Astrocyte (in vitro differentiated cells and primary cell): ENCODE measurements at places on chromosomes 1 and 21. TPM values are rescaled to one million over a fixed set of nuclear protein-coding genes. Genes with fewer than 3 reads are reported as not detected.

Gene LDLRAD2
- total RNA-seq = 0.14 and 0.22 TPM in 2 replicates

Gene VSIG8
- total RNA-seq = not detected in 2 replicates

Gene CRYAA
- total RNA-seq = not detected in 2 replicates

Gene C1QC
- total RNA-seq = not detected in 2 replicates

Gene SLC25A33
- total RNA-seq = 6.2 and 6.7 TPM in 2 replicates

Gene CASQ1
- total RNA-seq = 1.7 and 2.1 TPM in 2 replicates

DNA sequence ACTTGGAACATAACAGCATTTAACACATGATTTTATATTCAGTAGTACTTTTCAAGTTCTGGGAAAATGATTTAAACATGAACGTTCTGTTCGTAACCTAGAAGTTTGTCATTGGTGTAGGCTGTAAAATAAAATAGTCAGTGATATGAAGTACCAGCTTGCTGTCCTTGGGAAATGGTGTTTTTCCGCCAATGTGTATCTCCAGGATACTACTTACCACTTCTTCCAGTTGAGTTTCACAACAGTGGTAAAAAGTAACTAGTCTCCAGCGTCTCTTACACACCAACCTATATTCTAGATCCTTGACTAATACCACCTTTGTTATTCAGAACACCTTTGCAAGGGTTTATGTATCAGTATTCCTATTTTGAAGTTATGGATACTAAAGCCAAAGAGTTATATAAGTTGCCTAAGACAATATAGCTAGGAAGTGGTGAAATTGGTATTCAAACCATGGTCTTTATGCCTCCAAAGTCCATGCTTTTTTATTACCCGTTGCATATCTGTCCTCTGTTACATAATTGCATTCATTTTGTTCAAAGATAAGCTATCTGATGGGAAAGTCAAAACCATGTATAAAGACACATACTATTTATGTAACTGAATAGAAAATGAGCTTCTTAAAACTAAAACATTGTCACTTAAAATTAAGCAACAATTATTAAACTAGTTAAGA, 43.1 kb downstream of the HOOK1 start:
- no peak for DNase-seq

- no peak for DNase-seq
Observed at GRCh38 chr1:211200311-211200710, 58.9 kb upstream of the RCOR3 start.

DNA sequence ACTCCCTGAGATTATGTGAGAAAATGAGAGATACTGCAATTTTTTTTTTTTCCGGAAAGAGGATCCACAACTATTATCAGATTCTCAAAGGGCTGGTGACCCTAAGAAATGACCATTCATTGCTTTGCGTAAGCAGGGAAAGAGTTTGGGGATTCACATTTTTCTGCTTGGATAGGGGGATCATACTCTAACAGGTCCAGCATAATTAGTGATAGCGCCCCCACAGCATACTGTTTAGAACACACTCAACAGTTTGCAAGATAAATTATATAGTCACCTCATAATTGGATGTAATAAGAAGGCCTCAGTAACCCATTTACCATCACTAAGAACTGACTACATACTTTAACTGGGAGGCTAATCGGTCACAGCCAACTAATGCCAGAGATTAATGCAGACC, 1.9 kb downstream of the CCT3 start:
- DNase-seq = no peak

GRCh38 chr21:33980276-33980916, 64.8 kb upstream of the ATP5PO start:
- no peak for DNase-seq

GRCh38 chr1:209409780-209410179, 173.7 kb upstream of the CAMK1G start:
- peak; percentile 93 for DNase-seq

GRCh38 chr1:169779150-169779549, 15.6 kb downstream of the METTL18 start:
- DNase-seq = peak; percentile 52

GRCh38 chr1:200945111-200945510, 50.4 kb downstream of the INAVA start:
- DNase-seq = no peak

GRCh38 chr1:116311756-116312680, 61.0 kb upstream of the ATP1A1 start:
- no peak for DNase-seq

- DNase-seq = peak; percentile 8
Observed at GRCh38 chr1:244992833-244993232, 128.5 kb upstream of the HNRNPU start.

DNA sequence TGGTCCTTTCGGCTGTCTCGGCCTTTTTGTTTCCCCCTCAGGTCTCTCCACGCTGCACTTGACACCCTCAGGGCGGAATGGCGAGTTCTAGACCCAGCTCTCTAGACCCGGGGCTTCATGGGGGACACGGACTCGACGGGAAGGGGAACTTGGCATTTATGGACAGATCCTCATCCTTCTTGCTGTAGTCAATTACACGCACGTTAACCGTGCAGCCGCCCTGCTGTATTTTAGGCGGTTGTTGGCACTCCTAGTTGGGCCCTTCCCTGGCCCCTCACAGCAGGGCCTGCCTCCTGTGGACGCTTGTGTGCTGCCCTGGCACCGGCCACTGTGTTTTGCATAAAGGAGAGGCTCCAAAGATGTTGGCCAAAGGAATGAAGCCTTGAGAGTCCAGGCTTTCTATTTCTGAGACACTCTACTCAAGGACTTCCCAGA, 558 bp upstream of the BTG3 start:
- no peak for DNase-seq

DNA sequence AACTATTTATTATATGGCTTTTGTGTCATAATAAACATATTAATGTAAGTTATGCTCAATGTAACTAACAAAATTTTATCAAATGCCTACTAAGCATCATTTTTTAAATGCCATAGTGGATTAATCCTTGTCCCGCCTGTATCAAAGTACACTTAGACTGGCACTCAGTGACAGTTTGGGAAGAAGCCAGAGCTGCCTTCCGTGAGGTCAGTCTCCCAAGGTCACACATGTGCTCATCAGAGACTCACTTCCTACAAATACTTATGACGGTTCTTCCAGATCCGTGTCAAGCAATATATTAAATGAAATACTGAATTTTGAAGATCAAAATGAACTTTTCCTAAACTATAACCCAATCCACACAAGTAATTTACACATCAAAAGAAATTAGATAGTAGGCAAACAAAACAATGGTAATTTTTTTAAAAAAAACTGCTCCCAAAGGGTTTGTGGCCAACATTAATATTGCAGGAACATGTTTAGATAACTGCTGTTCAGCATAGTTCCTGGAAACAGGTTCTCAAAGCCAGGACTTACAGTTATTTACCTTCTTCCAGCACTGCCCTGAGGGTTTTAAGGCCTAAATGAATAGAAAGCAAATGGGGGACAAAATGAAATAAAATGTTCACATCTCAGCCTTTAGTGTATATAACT, 27.2 kb downstream of the WLS start:
- no peak for DNase-seq

DNA sequence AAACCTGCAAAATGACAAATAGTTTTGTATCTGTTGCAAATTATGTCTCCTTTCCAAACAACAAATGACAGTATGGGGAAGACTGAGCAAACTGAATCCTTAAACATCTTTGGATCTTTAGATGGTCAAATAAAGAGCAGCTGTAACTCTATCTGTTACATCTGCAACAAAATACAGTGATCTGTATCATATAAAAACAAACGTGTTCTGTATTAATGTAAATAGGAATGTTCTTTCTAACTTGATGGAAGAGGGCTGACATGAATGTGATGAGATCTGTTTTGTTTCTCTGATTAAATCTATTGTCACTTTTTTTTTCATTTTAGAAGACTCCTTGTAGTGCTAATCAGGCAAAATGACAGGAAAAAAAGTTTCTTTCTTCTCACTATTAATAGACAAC, 159.5 kb downstream of the GPATCH2 start:
- no peak for DNase-seq

DNA sequence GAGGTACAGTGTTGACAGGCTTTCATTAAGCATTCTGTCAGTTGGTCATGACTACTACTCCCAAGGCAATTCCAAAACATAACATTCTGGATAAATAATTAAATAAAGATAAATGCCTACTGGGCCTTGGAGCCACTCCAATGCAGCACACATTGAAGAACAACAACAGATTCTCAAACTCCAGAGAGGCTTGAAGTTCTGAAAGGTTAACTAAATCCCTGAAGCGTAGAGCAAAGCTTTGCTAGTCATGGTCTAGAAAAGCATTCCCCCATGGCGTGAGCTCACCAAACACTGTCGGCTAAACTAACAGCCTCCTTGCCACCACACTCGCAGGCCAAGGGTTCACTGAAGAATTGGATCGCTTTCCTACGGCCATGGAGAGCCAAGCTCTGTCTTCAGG, 268.0 kb downstream of the ATG4C start:
- no peak for DNase-seq

GRCh38 chr1:221344693-221345092, 397.2 kb downstream of the DUSP10 start:
- peak; percentile 33 for DNase-seq

- DNase-seq = no peak
Observed at GRCh38 chr1:23868557-23869016, 497 bp upstream of the FUCA1 start.

DNA sequence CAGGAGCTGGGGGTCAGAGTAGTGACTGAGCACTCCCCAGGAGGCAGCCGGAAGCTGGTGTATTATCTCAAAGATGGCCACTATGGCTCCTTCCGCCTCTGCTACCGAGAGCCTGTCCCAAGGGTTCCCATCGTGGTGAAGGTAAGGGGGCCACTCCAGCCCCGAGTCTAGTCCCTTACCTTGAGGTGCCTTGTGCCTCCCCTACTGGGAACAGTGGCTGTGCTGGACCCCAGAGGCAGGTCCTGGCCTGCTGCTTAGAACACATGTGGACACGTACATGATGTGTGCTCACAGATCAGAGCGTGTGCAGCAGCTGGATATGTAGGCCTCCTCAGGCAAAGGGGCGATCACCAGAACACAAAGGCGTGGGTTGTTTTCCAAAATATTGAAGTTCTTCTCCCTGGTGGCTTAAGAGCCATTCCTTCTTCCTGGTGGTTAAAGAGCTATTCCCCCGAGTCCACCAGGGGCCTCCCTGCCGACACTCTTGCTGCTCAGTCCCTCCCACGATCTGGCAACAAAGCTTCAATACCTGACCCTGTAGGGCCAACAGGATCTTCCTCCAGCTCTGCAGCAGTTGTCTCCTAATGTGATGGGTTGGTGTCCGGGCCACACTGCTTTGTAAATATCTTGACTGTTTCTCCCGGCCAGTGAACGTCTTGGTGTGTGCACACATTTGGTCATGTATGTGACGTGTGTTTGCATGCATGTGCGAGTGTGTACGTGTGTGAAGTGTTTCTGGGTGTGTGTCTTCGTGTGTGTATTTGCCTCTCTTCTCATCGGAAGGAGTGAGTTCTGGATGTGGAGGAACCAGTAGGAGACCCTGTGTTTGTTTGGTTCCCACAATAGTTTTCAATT, 68.4 kb upstream of the TINAGL1 start:
- DNase-seq = no peak

GRCh38 chr1:210024996-210025395, 87.0 kb downstream of the SYT14 start:
- DNase-seq = no peak

- peak; percentile 86 for DNase-seq
Observed at GRCh38 chr1:28369371-28370238, at the start of gene PHACTR4. TSS of gene PHACTR4 (plus strand) at chr1:28369740. CDS start at chr1:28407448, 37,708 bp downstream.

DNA sequence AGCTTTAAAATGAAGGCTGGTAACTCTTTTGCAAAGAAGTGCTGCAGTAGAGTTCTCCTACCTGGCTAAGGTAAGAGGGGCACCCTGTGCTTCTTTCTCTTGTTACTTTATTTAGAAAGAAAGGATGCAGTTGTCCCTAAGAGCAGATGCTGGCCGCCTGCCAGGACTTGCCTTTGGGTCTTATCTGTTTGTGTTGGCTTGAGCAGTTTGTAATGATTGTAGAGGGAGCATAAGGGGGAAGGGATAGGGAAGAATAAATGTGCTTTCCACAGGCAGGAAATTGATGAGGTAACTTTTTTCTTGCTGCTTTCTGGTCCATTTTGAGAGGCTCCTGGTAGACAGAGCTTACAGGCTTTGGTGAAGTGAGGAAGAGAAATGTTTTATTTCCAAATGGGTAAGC, 229.6 kb downstream of the HHAT start:
- DNase-seq = peak; percentile 45

DNA sequence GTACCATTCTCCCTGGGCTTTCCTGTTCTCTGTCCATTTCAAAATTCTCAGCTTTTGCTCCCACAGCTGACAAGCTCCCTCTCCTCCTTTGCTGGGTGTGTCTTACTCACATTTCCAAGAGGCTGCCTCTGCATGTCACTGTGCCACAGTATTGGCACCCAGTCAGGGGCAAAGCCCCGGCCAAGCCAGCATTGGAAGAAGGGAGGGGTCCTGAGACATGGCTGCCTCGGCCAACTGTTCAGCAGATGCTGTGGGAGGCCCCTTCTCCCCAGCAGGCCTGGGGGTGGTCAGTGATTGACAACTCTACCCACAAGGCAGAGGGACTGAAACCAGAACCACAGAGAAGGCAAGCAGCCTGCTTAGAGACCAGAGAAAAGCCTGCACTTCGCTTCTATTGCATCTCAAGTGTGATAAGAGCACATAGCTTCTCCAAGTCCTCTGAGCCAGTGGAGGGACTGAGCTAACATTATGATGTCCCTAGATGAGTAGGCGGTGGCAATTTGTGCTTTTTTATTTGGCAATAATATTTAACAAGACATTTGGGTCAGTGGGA, 294.1 kb downstream of the SIPA1L2 start:
- DNase-seq = no peak

DNA sequence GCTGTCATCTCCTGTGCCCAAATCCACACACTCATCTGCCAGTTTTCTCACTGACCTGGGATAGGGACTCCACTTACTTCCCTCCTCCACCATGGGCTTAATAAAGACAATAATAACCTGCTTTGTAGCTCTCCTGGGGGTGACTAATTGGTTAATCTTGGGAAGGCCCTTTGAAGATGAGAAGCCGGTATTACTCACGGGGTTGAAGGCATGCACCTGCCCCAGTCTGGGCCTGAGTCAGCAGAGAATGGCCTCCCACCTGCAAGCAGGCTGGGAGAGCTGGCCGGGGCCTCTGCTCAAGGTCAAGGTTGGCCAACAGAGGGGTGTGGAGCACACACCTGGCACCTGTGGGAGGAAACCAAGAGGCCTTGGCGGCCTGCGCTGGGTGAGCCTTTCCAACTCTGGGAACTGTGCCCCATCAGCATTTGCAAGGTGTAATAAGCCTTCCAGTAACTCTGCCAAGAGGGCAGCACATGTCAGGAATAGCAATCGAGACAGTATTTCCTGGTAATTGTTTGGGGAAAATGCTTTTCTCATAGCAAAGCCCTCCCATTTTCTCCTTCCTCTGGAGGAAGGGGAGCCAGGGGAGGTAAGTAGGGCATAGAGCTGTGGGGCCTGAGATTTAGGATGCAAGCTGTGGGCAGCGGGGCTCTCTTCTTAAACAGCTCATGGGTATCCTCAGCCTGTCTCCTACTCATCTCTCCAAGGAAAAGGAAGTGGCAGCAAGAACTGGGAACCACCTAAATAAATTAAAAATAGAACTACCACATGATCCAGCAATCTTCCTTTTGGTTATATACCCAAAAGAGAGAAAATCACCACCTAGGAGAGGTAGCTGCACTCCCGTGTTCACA, 49.0 kb downstream of the TOMM20 start:
- peak; percentile 74 for DNase-seq
